ENCODE measurements at places on chromosomes 16 and 17.

- no peak for DNase-seq
Measured at GRCh38 chr17:82257473-82257872, 16.0 kb downstream of the CSNK1D start.

GRCh38 chr16:78246559-78246958, 147.1 kb downstream of the WWOX start:
- DNase-seq: no peak

- DNase-seq: peak; percentile 90
Measured at GRCh38 chr17:50161023-50161910, 4.5 kb upstream of the SGCA start.

- no peak for DNase-seq
Measured at GRCh38 chr17:74393346-74393942, 26.1 kb downstream of the GPR142 start.

GRCh38 chr16:59021751-59022150, 287.6 kb upstream of the GOT2 start:
- DNase-seq: no peak

GRCh38 chr17:79970576-79971068, 65.0 kb downstream of the TBC1D16 start:
- DNase-seq: peak; percentile 44

DNA sequence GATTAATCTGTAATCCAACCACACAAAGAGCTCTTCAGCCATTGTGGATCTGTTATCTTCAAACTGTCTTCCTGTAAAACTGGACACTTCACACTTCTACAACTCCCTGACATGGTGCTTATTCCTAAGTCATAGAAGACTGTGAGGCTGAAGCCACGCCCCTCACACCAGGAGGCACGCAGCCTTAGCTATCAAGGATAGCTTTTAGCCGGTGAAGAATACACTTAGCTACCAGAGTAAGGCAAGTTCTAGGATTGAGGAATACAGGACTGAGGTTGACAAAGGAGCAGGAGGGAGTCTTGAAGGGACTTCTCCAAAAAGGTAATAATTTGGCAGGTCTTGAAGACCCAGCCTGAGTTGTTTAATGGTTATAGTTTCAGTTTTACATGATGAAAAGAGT, 79.8 kb upstream of the GAS7 start:
- no peak for DNase-seq

- DNase-seq: no peak
Measured at GRCh38 chr17:28880572-28880945, 17.0 kb downstream of the FLOT2 start.

DNA sequence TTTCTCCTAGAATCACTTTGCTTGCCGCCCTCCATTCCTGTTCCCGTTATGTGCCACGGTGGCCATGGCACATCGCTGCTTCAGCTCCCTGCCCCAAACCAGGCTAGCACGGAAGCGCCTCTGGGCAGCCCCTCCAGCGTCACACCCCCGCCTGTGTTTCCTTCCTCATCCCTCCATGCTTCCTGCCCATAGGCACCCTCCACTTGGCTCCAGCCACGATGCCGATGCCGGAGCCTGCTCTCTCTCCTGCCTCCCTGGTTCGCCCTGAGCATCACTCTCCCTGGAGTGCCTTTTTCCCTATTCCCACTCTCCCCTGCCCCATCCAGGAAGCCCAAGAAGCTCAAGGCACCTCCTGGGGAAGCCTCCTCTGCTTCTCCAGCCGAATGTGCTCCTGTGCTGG, 3.2 kb upstream of the ARHGAP23 start:
- no peak for DNase-seq

GRCh38 chr17:7242717-7243452, 636 bp upstream of the GABARAP start:
- peak; percentile 89 for DNase-seq

DNA sequence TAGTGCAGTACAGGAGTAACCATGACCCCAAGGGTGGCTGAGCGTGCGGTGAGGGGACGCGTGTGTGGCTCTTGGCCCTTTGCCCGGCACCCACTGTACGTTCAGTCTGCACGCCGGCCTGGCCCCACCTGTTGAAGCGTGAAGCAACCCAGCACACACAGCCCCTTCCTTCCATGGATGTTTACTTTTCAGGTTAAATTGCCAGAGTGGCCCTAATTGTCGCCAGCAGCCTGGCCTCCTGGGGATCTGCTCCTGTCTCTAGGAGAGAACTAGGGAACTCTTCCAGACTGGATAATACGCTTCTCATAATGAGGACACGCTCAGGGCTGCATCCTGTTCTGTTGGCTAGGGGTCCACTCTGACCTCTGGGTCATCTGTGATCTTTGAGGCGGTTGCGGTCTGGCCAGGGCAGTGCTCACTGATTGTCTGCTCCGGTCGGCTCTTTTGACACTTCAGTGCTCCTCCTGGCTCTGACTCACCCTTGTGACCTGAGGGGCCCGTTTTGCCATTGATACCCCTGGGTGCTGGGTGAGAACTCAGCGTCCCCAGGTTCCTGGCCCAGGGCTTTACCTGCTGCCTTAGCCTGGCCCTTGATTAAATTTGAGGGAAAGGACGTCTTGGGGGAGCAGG, 27.7 kb downstream of the TPSG1 start:
- DNase-seq: no peak

DNA sequence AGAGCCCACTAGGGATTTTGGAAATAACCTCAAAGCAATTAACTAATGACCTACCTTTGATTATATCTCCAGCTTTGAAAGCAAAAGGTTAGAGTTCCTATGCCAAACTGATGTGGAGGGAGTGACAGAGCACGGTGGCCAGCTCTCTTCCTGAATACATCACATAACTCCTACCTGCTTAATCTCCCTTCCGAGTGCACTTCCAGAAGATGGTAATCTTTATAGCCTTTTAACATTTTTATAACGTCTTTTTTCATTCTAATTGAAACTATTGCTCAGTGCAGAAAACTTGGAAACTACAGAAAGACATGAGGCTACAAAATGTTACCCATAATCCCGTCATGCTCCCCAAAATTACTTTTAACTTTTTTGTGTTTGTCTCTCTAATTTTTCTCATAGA, 110.5 kb upstream of the COX10 start:
- no peak for DNase-seq

DNA sequence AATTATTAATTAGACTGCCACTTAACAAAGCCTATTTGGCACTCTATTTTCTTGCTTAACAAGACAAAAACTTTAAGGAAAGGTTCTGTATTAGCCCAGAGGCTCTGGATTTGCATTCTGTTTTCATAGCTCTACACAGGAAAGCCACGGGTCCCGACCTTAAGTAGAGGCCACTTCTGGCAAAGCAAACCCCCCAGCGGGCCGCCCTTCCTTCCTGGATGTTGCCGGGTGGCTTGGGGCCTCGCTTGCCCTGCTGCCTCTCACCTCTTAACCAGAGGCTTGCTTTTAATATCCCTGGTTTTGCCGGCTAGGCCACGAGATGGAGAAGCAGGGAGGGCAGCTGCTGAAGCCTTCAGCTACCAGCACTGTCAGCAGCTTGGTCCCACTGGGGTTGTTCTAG, 4.4 kb downstream of the RTN4RL1 start:
- no peak for DNase-seq

DNA sequence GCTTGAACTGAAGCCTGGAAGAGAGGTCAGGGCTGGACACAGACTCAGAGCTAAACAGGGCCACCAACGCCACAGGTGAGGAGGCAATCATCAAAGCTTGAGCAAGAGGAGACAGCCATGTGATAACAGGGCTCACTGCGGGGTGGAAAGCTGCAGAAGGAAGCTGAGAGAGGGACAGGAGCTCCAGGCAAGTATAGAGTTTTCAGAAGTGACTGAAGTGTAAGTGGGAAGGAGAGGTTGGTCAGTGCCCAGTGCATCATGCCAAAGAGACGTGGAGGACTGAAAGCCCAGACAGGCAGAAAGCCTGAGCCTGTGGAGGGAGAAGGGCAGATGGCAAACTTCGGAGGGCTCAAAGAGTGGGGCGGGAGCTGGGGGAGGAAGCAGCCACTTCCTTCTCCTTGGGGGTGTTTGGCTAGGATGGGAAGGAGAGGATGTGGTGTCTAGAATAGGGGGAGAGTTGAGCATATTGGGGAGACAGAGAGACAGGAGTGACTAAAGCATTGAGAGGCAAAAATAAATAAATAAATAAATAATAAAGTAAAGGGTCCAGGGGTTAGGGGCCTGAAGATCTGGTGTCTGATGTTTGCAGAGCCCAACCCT, 2.6 kb downstream of the KIFC3 start:
- DNase-seq: no peak

DNA sequence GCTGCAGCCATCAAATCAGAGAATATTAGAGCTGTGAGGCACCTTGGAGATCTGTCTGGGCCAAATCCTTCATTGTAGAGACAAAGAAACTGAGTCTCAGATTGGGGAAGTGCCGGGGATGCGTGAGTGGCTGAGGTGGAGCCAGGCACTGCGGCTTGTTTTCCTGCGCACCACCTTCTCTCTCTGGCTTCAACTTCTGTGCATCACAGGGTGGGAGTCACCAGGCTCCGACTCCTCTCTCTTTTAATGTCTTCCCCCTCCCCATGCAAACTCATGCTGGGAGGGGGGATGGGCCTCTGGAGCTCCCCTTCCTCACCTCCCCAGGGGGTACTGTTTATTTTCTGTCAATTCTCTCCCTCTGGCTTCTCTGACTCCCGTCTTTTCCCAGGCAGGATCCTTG, 8.7 kb upstream of the ETV4 start:
- DNase-seq: no peak

Measured in HT-29 (cell line).